GM19239 (cell line): ENCODE measurements at places on chromosomes 5 and 9.

DNA sequence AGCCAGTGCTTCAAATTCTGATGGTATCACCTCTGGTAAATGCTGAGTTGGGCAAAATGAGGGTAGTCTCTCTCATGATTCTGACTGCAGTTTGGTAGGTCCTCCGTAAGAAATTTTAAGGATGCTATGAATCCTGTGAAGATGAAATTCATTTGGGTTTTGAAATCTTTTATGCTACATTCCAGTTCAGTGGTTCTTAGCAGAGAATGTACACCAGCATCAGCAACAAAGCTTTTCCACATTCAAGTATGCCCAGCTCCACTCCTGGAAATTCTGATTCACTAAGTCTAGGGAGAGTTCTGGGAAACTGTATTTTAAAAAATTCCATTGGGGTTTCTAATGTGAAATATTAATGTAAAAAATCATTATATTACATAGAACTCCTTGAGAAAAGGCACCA is 33.6 kb upstream of the ACOT12 start:
- DNase-seq, result no peak

DNA sequence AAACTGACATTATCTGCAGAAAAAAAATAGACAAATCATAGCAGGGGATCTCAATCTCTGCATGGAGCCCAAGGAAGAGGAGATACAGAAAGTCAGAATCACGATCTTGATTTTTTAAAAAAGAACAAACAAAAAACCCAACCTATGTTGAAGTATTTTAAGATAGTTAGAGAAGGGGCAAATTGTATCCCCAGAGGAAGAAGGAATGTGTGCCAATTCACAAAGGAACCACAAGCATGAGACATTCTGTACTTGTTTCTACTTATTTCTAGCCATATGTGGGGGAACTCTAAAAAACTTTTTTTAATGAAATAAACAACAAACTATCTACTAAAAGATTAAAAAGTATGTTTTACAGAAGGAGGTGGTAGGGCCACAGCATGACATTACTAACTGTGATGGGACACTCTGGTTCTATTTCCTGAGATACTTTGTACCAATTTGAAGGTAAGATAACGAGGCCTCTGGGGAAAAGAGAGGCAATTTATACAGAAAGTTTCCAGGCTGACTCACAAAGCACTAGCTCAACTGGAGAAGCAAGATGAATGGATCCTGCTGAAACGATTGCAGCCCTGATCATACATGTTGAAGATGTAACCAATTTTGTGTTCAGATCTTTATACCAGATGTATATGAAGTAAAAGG is 22.5 kb downstream of the RANBP3L start:
- DNase-seq, result no peak

GRCh38 chr9:72589667-72590521 is 68.5 kb downstream of the TMC1 start:
- no peak for DNase-seq

DNA sequence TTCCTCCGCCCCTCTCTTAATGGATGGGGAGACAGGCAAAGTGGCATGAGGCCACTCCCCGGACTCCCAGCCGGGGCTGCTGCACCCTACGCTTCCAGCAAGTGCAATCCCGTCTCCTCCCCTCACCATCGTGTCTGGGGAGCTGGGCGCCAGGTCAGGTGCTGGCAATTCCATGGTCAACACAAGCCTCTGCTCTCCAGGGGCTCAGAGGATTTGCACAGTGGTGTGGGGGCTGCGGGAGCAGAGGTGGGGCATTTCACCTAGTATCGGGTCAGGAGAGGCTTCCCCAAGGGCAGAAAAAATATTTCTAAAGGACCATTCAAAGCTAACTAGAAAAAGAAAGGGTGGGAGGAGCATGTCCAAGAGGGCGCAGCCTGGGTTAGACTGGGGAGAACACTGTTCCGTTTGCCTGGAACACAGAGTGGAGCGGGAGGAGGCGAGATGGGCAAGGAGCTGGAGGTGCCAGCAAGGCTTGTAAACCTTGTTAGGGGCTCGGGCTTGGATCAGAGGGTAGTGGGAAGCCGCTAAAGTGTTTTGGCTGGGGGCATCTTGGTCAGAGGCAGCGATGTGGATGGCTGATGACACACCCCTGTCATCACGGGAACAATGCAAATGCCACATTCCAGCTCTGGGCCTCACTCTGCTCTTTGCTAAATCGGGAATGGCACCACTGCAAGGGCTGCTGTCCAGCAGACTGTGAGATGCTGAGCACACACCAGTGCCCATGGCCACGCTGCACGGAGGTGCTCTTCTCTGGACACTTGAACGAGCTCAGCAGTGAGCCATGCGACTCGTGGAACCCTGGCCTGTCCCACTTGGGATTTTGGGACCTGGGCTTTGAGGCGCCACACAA is 191.7 kb downstream of the CDK5RAP2 start:
- DNase-seq, result no peak

DNA sequence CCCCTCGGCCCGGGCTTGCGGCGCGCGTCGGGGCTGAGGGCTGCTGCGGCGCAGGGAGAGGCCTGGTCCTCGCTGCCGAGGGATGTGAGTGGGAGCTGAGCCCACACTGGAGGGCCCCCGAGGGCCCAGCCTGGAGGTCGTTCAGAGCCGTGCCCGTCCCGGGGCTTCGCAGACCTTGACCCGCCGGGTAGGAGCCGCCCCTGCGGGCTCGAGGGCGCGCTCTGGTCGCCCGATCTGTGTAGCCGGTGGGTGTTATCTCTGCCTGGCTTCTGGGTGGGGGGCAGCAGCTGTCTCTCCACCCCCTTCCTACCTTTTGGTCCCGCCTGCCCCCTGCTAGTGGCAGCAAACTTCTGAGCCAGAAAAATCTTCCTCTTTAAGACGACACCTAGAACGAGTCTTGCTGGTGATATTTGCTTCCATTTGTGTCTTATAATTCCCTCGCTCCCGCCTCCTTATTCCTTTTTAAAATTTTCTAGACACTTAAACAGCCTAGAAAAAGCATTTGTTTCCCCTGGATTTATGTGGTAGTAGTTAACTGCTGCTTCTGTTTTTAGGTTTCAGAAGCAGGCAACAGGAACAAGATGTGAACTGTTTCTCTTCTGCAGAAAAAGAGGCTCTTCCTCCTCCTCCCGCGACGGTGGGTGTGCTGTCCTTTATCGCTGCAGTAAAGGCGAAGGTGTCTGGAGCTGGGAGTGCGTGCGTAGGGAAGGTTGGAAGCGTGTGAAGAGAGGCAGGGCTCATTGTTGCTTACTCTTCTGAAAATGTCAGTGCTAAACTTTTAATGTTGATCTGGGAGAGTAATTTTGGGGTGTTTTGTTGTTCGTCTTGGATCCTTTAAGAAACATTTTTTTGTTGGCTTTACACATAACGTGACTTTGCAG is 554 bp downstream of the JAK2 start:
- no peak for DNase-seq

- DNase-seq, result no peak
These were observed 73.0 kb downstream of the OSTF1 start for GRCh38 chr9:75161116-75161857.
